CD8-positive, alpha-beta memory T cell (primary cell): ENCODE measurements at places on chromosomes 1 and 21. TPM values are rescaled to one million over a fixed set of nuclear protein-coding genes. Genes with fewer than 3 reads are reported as not detected.

DNA sequence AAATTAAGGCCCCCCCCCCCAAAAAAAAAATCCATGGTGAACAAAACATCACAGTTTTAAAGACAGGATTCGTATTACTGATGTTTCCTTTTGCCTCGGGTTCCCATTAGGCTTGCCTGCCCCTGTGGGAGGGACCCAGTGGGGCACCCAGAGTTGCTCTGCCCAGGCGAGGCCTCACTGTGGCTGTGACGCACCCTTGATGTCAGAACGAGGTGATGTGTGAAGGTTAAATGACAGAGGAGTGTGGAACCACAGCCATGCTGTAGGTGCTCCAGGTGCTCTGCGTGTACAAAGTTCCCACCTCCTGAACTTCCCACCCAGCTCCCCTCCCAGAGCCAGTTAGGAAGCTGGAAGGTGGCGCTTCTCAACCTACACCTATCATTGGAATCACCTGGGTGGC is 37.9 kb downstream of the GRHL3 start:
- no peak overlapping the region for H3K4me3 ChIP-seq
- no peak overlapping the region for H3K27ac ChIP-seq
- H3K27me3 ChIP-seq = no peaks in the 10 kb centered on the region
- H3K36me3 ChIP-seq = no peaks in the 10 kb centered on the region
- no peak for DNase-seq
- H3K4me1 ChIP-seq = peaks cover 4% of the 10 kb centered on the region

DNA sequence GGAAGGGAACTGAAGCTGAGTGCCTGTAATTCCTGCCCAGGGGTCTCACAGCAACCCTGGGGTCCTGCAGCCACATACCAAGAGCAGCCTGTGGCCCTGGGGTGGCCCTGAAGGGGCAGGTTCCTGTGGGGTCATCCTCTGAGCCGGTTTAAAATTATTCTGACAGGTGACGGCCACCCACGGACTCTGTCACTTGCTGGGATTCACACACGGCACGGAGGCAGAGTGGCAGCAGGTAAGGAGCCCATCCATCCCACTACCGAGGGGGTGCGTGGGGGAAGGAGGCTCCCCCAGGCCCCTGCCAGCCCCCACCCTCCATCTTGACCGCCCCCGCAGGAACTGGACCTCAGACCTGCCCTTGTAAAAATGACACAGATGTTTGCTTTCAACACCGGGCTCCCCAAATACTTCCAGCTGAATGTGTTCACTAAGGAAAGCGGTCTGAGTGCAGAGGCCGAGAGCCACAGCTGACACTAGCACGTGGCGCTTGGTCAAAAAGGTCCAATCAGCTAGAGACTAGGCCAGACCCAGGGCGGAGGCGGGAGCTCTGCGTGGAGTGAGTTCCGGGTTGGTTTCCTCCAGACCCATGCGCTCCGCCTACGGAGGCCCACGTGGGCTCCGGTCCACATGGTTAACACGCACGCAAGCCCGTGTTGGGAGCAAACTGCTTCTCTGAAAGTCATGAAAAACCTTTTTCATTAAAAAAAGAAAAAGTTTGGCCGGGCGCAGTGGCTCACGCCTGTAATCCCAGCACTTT is 10.0 kb downstream of the YBEY start:
- peak; percentile 44 for DNase-seq
- no peaks in the 10 kb centered on the region for H3K4me1 ChIP-seq
- peaks cover 6% of the 10 kb centered on the region for H3K36me3 ChIP-seq
- no peak overlapping the region for H3K4me3 ChIP-seq
- H3K27me3 ChIP-seq = no peaks in the 10 kb centered on the region

DNA sequence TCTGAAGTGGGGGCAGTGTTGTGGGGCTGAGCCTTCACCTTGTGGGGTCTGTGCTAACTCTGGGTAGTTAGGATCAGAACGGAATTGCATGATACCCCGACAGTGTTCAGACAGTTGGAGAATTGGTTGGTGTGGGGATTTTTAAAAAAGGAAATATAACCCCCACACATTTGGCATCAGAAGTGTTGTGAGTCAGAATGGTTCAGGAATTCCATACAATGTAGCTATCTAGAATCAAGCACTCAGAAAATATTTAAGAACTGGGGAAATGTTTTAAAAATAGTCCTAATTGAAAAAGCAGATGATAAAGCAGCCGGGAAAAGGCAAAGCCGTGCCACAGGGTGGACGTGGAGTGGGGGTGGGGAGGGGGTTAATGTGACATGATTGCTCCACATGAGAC is 6.5 kb upstream of the S100A7 start:
- no peak overlapping the region for H3K27ac ChIP-seq
- no peaks in the 10 kb centered on the region for H3K36me3 ChIP-seq
- no peaks in the 10 kb centered on the region for H3K4me1 ChIP-seq
- no peak overlapping the region for H3K4me3 ChIP-seq

DNA sequence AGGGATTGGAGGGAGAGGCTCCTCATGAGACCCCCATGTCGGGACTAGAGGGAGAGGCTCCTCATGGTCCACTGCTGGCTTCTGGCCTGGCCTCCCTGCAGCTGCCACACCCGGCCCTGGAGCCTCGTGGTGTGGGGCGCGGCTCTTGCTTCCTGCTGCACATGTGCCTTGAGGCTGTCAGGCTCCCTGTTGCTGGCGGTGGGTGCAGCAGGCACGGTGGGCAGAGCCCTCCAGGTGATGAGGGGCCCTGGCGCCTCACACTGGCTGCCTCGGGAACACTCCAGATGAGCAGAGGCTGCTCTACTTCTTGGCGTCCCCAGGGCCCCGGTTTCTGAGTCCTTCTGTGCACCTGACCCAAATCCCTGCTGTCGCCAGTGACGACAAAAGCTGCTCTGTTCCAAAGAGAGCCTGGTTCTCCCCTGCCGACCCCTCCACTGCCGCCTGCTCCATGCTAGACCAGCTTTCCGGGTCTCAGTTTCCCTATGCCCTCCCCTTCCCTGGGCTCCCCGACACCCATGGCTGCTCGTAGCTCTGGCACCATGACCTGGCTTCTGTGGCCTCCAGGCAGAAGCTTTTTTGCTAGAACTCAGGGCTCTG is 9.7 kb upstream of the ATAD3B start:
- no peak for DNase-seq
- no peaks in the 10 kb centered on the region for H3K27me3 ChIP-seq
- H3K27ac ChIP-seq = no peak overlapping the region
- H3K36me3 ChIP-seq = no peaks in the 10 kb centered on the region
- no peaks in the 10 kb centered on the region for H3K4me1 ChIP-seq

DNA sequence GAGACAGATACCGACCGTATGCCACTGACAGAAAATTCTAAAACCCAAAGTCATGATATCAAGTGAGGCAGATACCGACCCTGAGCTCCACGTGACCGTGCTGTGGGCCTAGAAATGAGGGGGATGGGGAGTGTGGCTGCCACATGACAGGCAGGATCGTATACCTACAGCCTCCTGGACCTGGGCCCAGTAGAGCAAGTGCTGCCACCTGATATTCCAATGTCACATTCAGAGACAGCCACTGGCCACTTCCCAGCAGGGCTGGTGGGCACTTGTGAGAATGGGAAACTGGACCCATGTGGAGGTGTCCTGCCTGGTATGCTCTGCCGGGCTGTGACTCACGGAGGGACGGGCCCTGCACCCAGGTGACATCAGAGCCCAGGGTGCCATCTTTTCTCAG is 44.6 kb upstream of the CLDN14 start:
- H3K4me1 ChIP-seq = no peaks in the 10 kb centered on the region
- no peaks in the 10 kb centered on the region for H3K27me3 ChIP-seq
- H3K4me3 ChIP-seq = no peak overlapping the region
- H3K27ac ChIP-seq = no peak overlapping the region
- DNase-seq = no peak
- H3K36me3 ChIP-seq = no peaks in the 10 kb centered on the region

GRCh38 chr21:39088831-39089380 is 94.3 kb downstream of the PSMG1 start:
- no peaks in the 10 kb centered on the region for H3K27me3 ChIP-seq
- H3K4me1 ChIP-seq = no peaks in the 10 kb centered on the region
- H3K27ac ChIP-seq = no peak overlapping the region

GRCh38 chr1:172616195-172616594 is 42.7 kb upstream of the FASLG start:
- H3K36me3 ChIP-seq = no peaks in the 10 kb centered on the region
- no peaks in the 10 kb centered on the region for H3K4me1 ChIP-seq
- no peaks in the 10 kb centered on the region for H3K27me3 ChIP-seq
- no peak for DNase-seq
- H3K27ac ChIP-seq = no peak overlapping the region

- H3K4me1 ChIP-seq = no peaks in the 10 kb centered on the region
- no peaks in the 10 kb centered on the region for H3K36me3 ChIP-seq
- no peak for DNase-seq
- H3K27me3 ChIP-seq = no peaks in the 10 kb centered on the region
- no peak overlapping the region for H3K27ac ChIP-seq
Observed at GRCh38 chr1:67372136-67372535, 58.1 kb downstream of the SERBP1 start.

DNA sequence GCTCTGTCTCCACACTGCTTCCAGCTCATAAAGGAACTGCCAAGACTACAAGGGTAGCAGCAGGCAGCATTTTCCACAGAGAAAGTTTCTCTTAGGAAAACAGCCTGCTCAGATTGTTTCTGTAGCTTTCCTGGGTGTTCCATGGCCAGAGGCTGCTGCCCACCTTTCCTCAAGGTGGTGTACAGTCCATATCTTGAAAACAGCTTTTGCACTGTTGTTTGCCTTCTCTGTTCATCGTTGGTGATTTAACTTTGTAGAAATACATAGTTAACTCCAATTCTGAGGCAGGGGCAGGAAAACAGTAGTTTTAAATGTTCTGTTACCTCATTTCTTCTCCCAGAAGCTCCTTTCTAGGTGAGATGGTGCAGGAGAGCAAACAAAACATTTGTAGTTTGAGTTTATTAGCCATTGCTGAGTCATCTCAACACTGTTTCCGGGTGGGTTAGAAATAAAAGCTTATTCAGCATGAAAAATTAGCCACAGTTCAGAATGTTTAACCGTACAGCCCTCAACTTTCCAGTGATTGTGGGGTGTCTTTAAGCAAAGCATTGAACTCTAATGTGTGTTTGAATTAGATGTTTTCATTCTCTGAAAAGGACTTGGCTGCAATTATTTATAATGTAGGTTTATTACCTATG is 41.7 kb downstream of the DIP2A start:
- no peak overlapping the region for H3K4me3 ChIP-seq
- H3K27ac ChIP-seq = peak overlapping the region; percentile 39

DNA sequence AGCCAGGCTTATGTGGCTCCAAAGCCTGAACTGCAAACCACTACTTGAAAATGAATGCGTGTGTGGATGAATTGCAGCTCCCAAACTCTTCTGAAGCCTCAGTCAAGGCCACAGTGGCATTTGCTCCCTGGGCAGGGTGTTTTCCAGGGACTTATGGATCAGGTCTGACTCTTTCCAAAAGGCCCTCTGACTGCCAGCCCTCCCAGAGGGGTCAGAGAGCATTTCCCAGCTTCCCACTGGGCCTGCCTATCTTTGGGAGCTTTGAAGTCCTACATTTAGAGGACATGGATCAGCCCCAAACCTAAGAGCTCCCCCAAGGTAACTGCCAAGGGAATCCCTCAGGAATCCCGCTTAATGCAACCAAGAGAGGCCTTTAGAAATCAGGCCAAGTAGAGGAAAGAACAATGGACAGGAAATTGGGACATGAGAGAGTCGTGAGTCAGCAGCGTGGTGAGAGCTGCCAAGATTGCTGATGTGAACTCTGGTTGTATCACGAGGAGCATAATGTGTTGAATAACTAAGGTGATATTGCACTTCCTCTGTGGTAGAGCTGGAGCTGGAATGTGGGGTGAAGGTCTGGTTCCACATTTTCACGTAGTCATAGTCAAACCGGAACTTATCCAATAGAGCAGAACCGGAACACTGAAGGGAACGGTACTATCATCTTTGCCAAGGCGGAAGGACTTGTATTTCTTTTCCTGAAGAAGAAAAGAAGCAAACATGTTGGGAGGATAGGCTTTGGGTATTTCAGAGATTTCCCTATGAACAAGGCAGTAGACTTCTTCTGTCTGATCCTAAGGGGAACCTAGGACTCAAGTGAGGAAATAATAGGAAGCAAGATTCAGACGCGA is 99.4 kb upstream of the JUN start:
- no peaks in the 10 kb centered on the region for H3K27me3 ChIP-seq
- peaks cover 30% of the 10 kb centered on the region for H3K4me1 ChIP-seq
- no peak overlapping the region for H3K4me3 ChIP-seq
- H3K36me3 ChIP-seq = no peaks in the 10 kb centered on the region
- no peak for DNase-seq
- H3K27ac ChIP-seq = peak overlapping the region; percentile 68

DNA sequence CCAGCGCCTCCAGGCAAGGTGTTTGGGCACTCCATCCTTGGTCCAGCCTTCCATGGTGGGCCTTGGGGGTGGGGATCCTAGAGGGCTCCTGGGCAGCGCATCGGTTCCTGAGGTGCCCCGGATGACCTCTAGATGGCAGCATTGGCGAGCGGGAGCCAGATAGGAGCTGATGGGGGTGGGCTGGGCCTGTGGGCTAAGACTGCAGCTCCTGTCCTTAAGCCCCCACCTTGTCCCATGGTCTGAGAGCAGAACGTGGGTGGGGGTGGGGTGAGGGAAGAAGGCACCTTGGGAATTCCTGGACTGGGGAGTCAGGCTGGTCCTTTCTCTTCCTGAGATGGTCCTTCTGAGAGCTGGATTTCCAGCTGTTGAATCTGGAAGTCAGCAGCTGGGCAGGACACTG is 93.4 kb upstream of the CSF3R start:
- H3K4me3 ChIP-seq = no peak overlapping the region
- H3K27ac ChIP-seq = no peak overlapping the region
- H3K36me3 ChIP-seq = no peaks in the 10 kb centered on the region
- peak; percentile 52 for DNase-seq

- H3K27ac ChIP-seq = no peak overlapping the region
- no peaks in the 10 kb centered on the region for H3K27me3 ChIP-seq
- DNase-seq = no peak
- H3K4me1 ChIP-seq = no peaks in the 10 kb centered on the region
- H3K36me3 ChIP-seq = no peaks in the 10 kb centered on the region
Observed at GRCh38 chr1:178024504-178024903, 54.6 kb upstream of the SEC16B start.

- no peak overlapping the region for H3K4me3 ChIP-seq
- H3K27ac ChIP-seq = no peak overlapping the region
- H3K4me1 ChIP-seq = no peaks in the 10 kb centered on the region
- H3K27me3 ChIP-seq = no peaks in the 10 kb centered on the region
Observed at GRCh38 chr1:15192916-15193550, 39.5 kb downstream of the TMEM51 start.

DNA sequence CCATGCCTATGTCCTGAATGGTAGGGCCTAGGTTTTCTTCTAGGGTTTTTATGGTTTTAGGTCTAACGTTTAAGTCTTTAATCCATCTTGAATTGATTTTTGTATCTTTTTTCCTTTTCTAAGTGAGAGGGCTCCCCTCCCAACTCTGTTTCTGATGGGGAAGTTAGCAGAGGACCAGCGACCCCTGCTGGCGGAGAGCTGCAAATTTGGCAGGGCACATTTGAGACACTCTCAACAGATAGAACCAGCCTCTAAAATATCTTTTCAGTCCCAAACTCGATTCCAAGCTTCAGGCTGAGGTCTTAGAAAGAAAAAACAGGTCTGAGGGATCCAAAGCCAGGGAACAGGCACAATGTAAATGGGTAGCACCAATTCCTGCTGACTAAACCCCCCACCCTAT is 32.5 kb downstream of the LRRC3 start:
- H3K27me3 ChIP-seq = no peaks in the 10 kb centered on the region
- peaks cover 9% of the 10 kb centered on the region for H3K4me1 ChIP-seq
- peak; percentile 11 for DNase-seq

GRCh38 chr1:4986306-4986705 is 331.9 kb downstream of the AJAP1 start:
- no peak overlapping the region for H3K27ac ChIP-seq
- no peaks in the 10 kb centered on the region for H3K36me3 ChIP-seq
- H3K27me3 ChIP-seq = no peaks in the 10 kb centered on the region
- DNase-seq = no peak
- no peaks in the 10 kb centered on the region for H3K4me1 ChIP-seq

The UBL4B gene
- total RNA-seq = not detected

The WNT9A gene
- 0.13 TPM for total RNA-seq

The CFHR2 gene
- not detected for total RNA-seq

The ZNF695 gene
- 0.38 TPM for total RNA-seq

The CFHR5 gene
- total RNA-seq = not detected
